Smooth muscle cell of the coronary artery (primary cell): ENCODE measurements at places on chromosomes 11 and 22. TPM values are rescaled to one million over a fixed set of nuclear protein-coding genes. Genes with fewer than 3 reads are reported as not detected.

Gene MMP8
- not detected in 2 replicates for total RNA-seq

Gene MAJIN
- not detected in 2 replicates for total RNA-seq

Gene C2CD3
- total RNA-seq: 5.3 and 8.0 TPM in 2 replicates

Gene OR2AG2
- 0.08 TPM in 1 of 2 replicates, not detected in the other for total RNA-seq

Gene MS4A12
- not detected in 2 replicates for total RNA-seq
